ENCODE measurements at places on chromosomes 1 and 21.

DNA sequence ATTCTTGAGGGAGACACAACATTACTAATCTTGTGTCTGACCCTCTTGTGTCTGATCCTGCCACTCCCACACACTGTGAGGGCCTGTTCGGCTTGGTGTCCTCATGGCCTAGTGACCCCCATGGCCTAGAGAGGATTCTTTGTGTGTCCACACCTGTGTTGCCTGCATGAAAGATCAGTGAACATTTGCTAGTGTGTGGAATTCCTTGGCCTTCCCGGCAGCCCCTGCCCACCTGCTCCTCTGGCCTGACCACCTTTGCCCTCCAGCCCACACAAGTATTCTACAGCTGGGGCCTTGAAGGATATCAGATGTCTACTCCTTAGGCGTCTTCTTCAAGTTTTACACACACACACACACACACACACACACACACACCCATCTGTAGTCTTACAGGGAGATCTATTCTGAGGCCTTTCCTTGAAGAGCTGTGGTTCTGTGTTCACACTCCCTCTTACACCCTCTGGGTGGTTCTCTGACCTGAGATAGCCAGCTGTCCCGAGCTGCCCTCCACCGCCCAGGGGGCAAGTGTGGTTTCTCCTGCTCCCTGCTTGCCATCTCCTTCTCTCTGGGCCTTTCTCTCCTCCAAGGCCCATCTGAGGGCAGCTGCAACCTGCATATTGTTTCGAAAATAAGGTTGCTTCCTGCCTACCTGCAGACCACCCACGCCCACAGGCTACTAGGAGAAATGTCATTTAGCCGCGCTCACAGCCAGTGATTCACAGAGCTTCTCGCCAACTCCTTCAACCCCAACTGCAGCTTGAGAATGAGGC, 45.4 kb downstream of the CD247 start:
- no peak overlapping the region for H3K4me3 ChIP-seq
- peaks cover 11% of the 10 kb centered on the region for H3K27me3 ChIP-seq
- H3K27ac ChIP-seq: no peak overlapping the region

- peak overlapping the region; percentile 79 for H3K27ac ChIP-seq
- no peak overlapping the region for H3K4me3 ChIP-seq
- peak; percentile 41 for DNase-seq
- peaks cover 36% of the 10 kb centered on the region for H3K4me1 ChIP-seq
- no peaks in the 10 kb centered on the region for H3K27me3 ChIP-seq
- no peaks in the 10 kb centered on the region for H3K36me3 ChIP-seq
Observed at GRCh38 chr1:94327001-94327690, 89.8 kb upstream of the ARHGAP29 start.

DNA sequence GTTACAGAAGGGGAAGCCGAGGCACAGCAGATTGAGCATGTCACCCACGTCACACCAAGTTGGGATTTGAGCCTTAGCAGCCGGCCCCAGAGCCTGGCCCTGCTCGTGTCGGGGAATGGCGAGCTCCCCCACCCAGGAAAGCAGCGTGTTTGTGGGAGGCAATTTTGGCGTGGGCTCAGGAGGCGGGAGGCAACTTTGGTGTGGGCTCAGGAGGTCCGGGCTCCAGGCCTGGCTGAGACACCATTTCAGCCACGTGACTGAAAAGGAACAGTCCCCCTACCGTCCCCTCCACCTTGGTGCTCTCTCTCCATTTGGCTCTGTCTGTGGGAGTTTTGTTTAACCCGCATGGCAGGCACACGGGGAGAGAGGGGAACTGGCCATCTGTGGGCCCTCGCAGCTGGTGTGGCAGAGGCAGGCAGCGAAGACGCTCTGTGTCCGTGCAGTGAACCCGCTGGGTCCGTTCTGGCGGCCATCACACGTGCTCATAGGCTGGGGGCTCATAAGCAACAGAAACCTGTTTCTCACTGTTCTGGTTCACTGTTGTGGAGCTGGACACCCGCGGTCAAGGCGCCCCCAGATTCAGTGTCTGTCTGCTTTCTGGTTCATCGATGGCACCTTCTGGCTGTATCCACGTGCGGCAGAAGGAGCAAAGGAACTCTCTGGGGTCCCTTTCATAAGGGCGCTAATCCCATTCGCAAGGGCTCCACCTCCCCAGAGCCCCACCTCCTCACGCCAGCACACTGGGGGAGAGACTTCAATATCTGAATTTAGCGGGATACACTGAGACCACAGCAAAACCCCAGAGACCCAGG, 110.2 kb downstream of the CRYAA start:
- no peak overlapping the region for H3K4me3 ChIP-seq
- DNase-seq: no peak
- no peaks in the 10 kb centered on the region for H3K4me1 ChIP-seq
- peaks cover 41% of the 10 kb centered on the region for H3K27me3 ChIP-seq
- no peak overlapping the region for H3K27ac ChIP-seq
- H3K36me3 ChIP-seq: no peaks in the 10 kb centered on the region

DNA sequence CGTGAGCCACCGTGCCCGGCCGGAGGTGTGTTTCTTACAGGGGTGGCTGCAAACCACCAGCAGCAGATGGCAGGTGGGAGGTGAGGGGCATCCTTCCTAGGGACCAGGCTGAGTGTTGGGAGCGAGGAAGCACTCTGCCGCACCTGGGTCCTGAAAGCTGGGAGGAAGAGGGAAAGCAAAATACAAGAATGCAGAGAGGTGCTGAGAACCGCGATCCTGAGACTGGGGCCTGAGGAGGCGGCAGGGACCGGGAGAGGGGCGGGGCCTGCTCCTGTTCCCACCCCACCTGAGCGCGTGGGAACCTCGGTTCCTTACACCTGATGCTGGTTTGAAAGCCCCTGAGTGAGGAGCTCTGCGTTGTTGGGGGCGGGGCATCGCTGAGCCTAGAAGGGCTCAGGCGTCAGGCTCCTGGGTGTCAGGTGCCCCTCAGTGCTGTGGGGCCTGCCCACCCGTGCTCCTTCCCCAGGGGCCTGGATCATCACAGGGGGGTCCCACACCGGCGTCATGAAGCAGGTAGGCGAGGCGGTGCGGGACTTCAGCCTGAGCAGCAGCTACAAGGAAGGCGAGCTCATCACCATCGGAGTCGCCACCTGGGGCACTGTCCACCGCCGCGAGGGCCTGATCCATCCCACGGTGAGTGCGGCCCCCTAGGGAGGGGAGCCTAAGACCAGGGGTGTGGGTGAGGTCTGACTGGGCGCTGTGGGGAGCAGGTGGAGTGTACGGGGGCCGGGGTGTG, 15.5 kb downstream of the TRPM2 start:
- H3K36me3 ChIP-seq: no peaks in the 10 kb centered on the region
- no peak overlapping the region for H3K4me3 ChIP-seq
- no peaks in the 10 kb centered on the region for H3K4me1 ChIP-seq
- no peak for DNase-seq

DNA sequence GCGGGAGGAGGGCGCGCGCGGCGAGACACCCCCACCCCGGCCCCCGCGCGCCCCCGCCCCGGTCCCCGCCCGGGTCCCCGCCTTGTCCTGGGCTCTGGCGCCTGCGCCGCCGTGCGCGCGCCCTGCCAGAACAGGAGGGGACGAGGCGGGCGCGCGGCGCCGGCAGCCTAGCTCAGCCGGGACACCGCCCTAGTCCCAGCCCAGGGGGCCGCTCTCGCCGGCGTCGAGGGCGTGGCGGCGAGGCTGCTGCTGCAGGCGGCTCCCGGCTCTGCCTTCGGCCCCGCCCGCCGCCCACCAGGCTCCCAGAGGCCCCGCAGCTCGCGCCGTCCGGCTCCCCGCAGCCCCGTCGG, at the start of gene RCAN3:
Gene RCAN3 (plus strand): TSS at position 128 of the 350 bp plus-strand sequence. CDS start 11,537 bp downstream, outside the sequence.
- peaks cover 4% of the 10 kb centered on the region for H3K27me3 ChIP-seq
- H3K27ac ChIP-seq: peak within 1 kb of the TSS; percentile 64
- peak; percentile 75 for DNase-seq

GRCh38 chr1:214027498-214027897, 39.7 kb downstream of the PROX1 start:
- no peaks in the 10 kb centered on the region for H3K36me3 ChIP-seq
- H3K4me1 ChIP-seq: no peaks in the 10 kb centered on the region
- 0 out of 2 replicates have a peak, but pooled peaks cover 2% of the 10 kb centered on the region for H3K27me3 ChIP-seq
- H3K4me3 ChIP-seq: no peak overlapping the region
- no peak for DNase-seq
- no peak overlapping the region for H3K27ac ChIP-seq

GRCh38 chr1:151882466-151882865, 26.8 kb downstream of the THEM4 start:
- H3K27me3 ChIP-seq: no peaks in the 10 kb centered on the region
- no peak for DNase-seq
- H3K4me1 ChIP-seq: no peaks in the 10 kb centered on the region
- no peak overlapping the region for H3K27ac ChIP-seq
